ENCODE measurements at places on chromosomes 5 and 9. TPM values are rescaled to one million over a fixed set of nuclear protein-coding genes. Genes with fewer than 3 reads are reported as not detected.

LCP2 gene
- total RNA-seq = not detected

NIPSNAP3A gene
- total RNA-seq = 28.0 TPM

SLC34A1 gene
- not detected for total RNA-seq

FBXL7 gene
- total RNA-seq = 25.3 TPM

ARL10 gene
- total RNA-seq = 34.7 TPM

SSNA1 gene
- 37.3 TPM for total RNA-seq

OTP gene
- total RNA-seq = 0.17 TPM

- peak overlapping the region; percentile 3 for H3K27ac ChIP-seq
- peaks cover 14% of the 10 kb centered on the region for H3K36me3 ChIP-seq
- peaks cover 10% of the 10 kb centered on the region for H3K27me3 ChIP-seq
- no peak overlapping the region for H3K4me3 ChIP-seq
- no peak for DNase-seq
These were observed 51.2 kb upstream of the CTSL start for GRCh38 chr9:87674565-87675299.

- no peak overlapping the region for H3K4me3 ChIP-seq
- DNase-seq = no peak
- no peak overlapping the region for H3K27ac ChIP-seq
- H3K27me3 ChIP-seq = no peaks in the 10 kb centered on the region
- no peaks in the 10 kb centered on the region for H3K4me1 ChIP-seq
These were observed 443.5 kb upstream of the KLF4 start for GRCh38 chr9:107933097-107933496.

DNA sequence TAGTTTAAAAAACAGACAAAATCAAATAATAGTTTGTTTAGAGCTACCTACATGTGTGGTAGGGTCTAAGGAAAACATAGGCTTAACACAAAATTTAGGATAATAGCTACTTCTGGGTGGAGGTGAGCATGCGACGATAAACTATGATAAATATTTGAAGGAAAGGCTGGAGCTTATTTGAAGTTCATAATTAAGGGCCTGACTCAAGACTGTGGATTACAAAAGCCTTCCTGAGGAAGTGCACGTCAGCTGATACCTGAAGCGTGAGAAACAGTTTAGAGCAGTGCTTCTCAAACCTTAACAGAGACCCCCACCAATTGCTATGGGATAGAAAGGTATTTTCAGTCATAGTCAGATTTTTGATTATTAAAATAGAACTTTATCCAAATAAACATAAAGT is 20.4 kb upstream of the UBLCP1 start:
- no peak overlapping the region for H3K4me3 ChIP-seq
- no peak for DNase-seq
- H3K36me3 ChIP-seq = no peaks in the 10 kb centered on the region
- H3K27me3 ChIP-seq = peaks cover 8% of the 10 kb centered on the region

DNA sequence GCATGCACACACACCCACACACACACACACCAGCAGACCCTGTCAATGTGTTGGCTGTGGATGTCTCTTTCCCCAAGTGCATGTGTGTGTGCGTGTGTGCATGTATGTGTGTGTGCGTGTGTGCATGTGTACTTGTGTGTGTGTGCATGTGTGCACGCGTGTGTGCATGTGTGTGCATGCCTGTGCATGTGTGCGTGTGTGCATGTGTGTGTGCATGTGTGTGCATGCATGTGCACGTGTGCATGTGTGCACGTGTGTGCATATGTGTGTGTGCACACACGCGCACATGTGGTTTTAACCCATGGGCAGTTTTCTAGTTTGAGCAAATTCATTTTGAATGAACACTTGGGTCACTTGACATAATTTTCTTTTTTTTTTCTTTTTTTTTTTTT is 268.8 kb upstream of the IRX1 start:
- H3K27me3 ChIP-seq = no peaks in the 10 kb centered on the region
- H3K4me1 ChIP-seq = peaks cover 2% of the 10 kb centered on the region
- no peak for DNase-seq
- H3K4me3 ChIP-seq = no peak overlapping the region
- H3K36me3 ChIP-seq = no peaks in the 10 kb centered on the region

DNA sequence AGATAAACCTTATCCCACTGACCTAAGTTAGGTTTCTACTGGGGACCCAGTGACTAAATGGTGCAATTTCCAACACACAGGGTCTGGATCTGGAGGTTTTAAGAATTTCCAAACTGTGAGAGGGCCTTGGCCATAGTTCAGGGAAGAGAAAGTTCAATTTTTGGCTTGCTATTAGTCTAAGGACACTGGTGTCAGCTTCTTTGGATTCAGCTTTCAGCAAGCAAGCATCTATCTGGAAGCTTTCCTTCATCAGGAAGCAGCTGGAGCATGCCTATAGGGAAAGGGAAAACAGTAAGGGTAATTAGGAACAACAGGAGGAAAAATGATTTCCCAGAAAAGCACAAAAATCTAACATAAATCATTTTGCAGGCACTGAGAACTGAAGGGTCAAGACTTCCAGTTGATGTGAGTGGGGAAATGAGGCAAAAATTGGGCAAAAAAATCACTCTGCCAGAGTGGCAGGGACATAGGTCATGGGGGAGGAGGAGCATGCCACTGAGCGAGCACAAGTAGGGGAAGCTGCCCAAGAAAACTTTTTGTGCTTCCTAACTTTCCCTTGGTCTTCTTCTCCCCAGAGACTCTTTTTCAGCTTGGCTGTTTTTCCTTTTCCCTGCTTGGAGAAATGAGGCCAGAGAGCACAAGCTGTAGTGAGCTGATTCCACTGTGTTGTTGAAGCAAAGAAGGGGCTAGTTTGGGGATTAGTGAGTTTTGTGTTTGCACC is 299.6 kb downstream of the FGF10 start:
- peaks cover 3% of the 10 kb centered on the region for H3K27me3 ChIP-seq
- H3K36me3 ChIP-seq = no peaks in the 10 kb centered on the region
- no peak overlapping the region for H3K27ac ChIP-seq
- no peaks in the 10 kb centered on the region for H3K4me1 ChIP-seq

DNA sequence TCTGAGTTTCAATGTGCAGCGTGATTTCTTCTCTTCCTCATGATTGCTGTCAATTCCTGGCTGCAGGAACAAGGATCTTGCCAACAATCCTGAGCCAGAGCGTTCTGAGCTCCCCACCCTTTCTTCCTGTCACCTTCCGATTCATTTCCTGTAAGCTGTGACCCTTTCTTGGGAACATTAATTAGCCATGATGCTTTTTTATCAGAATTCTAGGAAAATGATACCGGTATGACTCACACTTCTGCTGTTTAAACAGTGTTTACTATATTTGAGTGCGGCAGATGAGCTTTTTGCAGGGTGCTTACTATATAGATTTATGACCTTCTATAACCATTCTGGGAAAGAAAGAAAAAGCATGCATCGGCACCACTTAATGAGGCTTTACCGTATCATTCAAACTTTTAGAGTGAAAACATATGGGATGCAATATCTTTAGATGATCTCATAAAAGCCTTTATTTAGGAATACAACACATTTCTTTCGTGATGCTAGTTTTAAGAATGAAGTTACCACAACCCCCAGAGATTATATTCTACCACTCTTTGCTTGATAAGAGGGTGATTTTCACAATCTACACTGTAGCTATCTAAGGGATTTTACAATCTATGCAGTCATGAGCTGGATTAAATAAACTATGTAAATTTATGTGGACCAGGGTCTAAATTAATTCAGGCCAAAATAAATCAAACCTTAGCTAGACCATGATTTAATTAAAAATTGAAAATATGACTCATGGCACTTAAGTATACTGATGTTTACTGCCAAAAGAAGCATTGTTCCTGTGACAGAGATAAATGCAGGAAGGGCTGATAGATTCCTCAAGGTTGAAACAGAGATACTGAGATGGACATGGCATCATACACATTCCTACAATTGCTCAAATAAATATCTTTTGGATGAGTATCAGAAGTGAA is 38.0 kb upstream of the OSMR start:
- no peak overlapping the region for H3K4me3 ChIP-seq
- peaks cover 2% of the 10 kb centered on the region for H3K27me3 ChIP-seq
- DNase-seq = no peak
- peaks cover 3% of the 10 kb centered on the region for H3K4me1 ChIP-seq

- no peak overlapping the region for H3K4me3 ChIP-seq
- peaks cover 6% of the 10 kb centered on the region for H3K4me1 ChIP-seq
- DNase-seq = no peak
- H3K36me3 ChIP-seq = no peaks in the 10 kb centered on the region
- no peak overlapping the region for H3K27ac ChIP-seq
These were observed 107.0 kb upstream of the NUDT12 start for GRCh38 chr5:103669615-103670014.

- H3K27ac ChIP-seq = no peak overlapping the region
- no peaks in the 10 kb centered on the region for H3K36me3 ChIP-seq
- H3K4me3 ChIP-seq = no peak overlapping the region
- no peak for DNase-seq
- H3K27me3 ChIP-seq = no peaks in the 10 kb centered on the region
These were observed 363.2 kb downstream of the GLIS3 start for GRCh38 chr9:3936520-3937235.

DNA sequence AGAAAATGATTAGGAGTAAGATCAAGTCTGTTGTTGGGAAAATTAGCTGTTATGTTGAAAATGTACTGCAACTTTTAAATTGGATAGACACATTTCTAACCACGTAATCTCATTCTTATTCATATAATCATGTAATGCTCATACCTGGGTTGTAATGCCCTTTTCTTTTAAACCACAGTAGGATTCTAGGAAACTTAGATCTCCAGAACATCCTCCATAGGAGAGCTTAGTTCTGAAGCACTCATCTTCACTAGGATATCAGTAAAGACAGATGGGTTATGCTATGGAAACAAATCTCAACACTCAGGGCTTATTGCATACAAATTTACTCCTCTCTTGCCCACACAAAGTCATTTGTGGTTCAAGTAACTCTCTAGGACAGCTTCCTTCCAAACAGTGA is 34.8 kb upstream of the ANXA1 start:
- H3K36me3 ChIP-seq = no peaks in the 10 kb centered on the region
- no peak overlapping the region for H3K27ac ChIP-seq
- no peak overlapping the region for H3K4me3 ChIP-seq
- H3K4me1 ChIP-seq = no peaks in the 10 kb centered on the region
- no peak for DNase-seq

- no peak overlapping the region for H3K4me3 ChIP-seq
- H3K27me3 ChIP-seq = no peaks in the 10 kb centered on the region
- H3K27ac ChIP-seq = no peak overlapping the region
- H3K4me1 ChIP-seq = no peaks in the 10 kb centered on the region
These were observed 276.5 kb upstream of the TYRP1 start for GRCh38 chr9:12416716-12417115.

GRCh38 chr9:76609285-76610010 is 150.5 kb downstream of the GCNT1 start:
- H3K27me3 ChIP-seq = no peaks in the 10 kb centered on the region
- H3K27ac ChIP-seq = peak overlapping the region; percentile 26
- no peak overlapping the region for H3K4me3 ChIP-seq
- H3K36me3 ChIP-seq = no peaks in the 10 kb centered on the region
- peaks cover 11% of the 10 kb centered on the region for H3K4me1 ChIP-seq

DNA sequence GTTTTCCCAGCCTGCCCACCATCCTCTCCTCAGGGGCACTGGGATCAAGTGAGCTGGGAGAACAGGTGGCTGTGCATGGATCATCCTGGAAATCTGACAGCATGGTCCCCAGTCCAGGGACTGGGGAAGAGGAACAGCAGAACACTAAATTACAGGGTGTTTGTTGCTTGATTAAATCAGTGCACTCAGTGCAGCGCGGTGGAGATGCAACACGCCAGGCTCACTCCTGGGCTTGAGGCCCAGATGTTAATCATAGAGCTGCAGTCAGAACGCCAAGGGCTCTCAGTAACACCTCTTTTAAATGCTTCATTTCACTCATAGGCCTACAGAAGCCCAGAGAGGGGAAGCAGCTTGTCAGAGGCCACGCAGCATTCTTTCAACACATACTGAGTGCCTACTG is 14.2 kb upstream of the LARP1 start:
- DNase-seq = no peak
- H3K36me3 ChIP-seq = no peaks in the 10 kb centered on the region
- peak overlapping the region; percentile 70 for H3K27ac ChIP-seq
- no peaks in the 10 kb centered on the region for H3K4me1 ChIP-seq
- H3K27me3 ChIP-seq = peaks cover 1% of the 10 kb centered on the region
- no peak overlapping the region for H3K4me3 ChIP-seq

DNA sequence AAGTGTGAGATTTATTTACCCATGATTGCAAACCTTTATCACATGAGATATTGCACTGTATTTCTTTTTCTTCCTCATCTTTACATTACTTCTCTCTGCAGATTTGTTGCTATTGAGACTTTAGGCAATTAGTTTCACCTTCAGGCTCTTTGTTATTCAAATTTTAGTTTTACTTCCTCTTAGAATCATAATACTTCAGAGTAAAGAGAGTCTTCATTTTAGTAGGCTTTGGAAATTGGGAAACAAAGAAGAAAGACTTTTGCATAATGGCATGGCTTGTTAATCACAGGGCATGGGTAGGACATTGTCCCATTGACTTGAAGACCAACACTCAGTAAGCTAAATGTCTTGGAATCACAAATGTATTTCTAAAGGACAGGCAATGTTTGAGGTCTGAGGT is 1.2 kb upstream of the PCDHGA5 start:
- DNase-seq = no peak
- H3K36me3 ChIP-seq = peaks cover 50% of the 10 kb centered on the region
- H3K27ac ChIP-seq = no peak overlapping the region
- no peak overlapping the region for H3K4me3 ChIP-seq

DNA sequence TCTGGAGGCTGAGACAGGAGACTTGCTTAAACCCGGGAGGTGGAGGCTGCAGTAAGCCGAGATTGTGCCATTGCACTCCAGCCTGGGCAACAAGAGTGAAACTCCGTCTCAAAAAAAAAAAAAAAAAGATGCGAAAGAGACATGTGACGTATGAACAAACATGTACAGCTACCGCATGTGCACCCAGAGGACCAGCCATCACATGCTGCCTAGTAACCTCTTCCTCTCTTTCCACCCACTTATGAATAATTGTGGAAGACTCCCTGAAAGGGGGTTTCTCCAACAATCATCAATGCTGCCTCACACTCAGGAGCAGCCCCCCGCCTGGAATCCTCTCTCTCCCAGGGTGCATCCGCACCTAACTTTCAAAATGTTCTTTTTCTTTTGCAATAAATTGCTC is 2.2 kb downstream of the SARDH start:
- peaks cover 9% of the 10 kb centered on the region for H3K27me3 ChIP-seq
- peak overlapping the region; percentile 12 for H3K27ac ChIP-seq
- peaks cover 12% of the 10 kb centered on the region for H3K4me1 ChIP-seq
- H3K36me3 ChIP-seq = no peaks in the 10 kb centered on the region

GRCh38 chr5:9373571-9373970 is 172.3 kb downstream of the SEMA5A start:
- no peaks in the 10 kb centered on the region for H3K36me3 ChIP-seq
- DNase-seq = no peak
- peaks cover 2% of the 10 kb centered on the region for H3K4me1 ChIP-seq
- H3K27me3 ChIP-seq = peaks cover 2% of the 10 kb centered on the region

DNA sequence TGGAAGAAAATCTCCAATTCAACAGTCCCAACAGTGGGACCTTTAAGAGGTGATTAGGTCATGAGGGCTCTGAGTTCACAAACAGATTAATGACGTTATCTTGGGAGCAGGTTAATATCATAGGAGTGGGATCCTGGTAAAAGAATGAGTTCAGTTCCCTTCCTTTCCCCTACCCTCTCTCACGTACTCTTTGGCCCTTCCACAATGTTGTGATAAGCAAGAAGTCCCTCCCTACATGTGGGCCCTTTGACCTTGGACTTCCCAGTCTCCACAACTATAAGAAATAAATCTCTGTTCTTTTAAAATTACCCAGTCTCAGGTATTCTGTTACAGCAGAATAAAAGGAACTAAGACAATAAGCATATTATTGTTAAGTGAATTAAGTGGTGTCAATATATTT is 37.8 kb downstream of the SLC38A9 start:
- no peaks in the 10 kb centered on the region for H3K4me1 ChIP-seq
- no peaks in the 10 kb centered on the region for H3K36me3 ChIP-seq
- H3K4me3 ChIP-seq = no peak overlapping the region
- no peak for DNase-seq
- no peak overlapping the region for H3K27ac ChIP-seq
- H3K27me3 ChIP-seq = no peaks in the 10 kb centered on the region
